ENCODE measurements at places on chromosomes 3 and 15.

DNA sequence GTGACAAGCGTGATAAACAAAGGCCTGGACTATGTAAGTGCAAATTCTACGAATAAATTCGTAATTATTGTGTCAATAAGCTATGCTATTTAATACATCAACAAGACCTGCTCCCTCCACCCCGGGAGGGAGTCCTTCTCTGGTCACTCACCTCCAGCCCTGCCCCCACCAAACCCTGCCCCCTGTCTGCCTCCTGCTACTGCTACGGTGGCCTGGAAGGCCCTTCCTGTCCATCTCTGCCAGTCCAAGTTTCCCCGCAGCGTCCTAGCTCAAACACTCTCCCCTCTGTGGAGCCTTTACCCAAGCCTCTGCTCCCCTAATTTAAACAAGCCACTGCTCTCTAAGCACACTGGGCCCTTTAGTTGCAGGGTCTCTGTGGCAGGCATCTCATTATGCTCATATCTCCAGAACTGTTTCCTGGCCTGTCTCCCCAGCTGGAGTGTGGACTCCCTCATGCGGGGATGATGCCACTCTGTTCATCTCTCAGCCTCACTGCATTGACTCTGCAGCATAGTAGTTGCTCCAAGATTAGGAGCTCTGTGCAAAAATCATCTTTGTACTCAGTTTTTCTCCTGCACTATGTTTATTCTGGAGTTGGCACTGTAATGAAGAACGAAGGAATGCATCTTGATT lies 241.2 kb downstream of the NTRK3 start:
- no peak for DNase-seq

DNA sequence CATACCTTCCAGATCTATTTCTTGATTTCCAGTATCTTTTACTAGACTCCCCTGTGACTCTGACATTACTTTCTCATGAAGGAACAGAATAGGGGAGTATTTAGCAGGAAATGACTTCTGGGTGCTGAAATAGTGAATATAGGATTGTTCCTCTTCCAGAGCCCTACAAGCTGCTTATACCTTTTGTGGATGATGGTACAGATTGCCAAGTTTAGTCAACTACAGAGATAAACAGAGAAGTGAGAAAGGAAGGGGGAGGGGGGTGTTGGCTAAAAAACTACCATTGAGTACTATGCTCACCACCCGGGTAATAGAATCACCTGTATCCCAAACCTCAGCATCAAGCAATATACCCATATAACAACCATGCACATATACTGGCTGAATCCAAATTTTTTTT lies 298.3 kb upstream of the GPR149 start:
- DNase-seq, result no peak

DNA sequence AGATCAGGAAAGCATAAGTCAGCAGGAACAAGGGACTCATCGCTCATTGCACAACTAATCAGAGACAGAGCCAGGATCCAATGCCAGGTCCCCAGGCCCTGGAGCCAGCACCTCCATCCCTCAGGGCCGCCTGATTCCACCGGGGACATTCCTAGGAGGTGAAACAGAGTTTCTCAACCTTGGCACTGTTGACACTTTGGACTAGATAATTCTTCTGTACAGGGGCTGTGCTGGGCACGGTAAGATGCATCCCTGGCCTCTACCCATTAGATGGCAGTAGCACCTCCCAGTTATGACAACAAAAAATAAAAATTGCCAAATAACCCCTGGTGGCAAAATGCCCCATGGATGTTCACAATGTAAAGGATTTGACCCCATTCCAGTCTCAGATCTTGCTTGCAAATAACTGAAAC lies 127.7 kb downstream of the MTHFS start:
- DNase-seq, result no peak

DNA sequence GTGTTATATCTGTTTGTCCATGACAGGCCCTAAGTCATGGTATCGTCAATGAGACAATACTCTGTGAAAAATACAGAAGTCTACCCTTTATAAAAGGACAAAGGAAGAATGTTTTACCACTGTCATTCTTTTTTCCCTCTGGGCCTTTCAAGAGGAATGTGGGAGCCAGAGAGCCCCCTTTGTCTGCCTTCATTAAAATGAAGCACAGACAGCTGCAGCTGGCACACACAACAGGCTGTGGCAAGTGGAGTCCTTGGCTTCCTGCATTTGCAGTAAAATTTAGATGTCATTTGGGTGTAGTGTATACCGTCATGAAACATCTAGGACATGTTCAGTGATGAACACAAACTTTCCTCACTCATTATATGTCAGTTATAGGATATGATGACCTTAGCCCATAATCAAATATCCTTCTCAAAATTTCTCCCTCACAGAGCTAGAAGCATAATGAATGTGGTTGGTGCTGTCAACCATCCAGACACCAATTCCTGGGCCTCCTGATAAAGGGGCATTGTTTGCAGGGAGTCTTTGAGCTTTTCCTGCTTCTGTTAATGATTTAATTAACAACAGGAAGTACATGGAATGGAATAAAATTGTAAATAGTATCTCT lies 76.4 kb downstream of the DHX36 start:
- no peak for DNase-seq

DNA sequence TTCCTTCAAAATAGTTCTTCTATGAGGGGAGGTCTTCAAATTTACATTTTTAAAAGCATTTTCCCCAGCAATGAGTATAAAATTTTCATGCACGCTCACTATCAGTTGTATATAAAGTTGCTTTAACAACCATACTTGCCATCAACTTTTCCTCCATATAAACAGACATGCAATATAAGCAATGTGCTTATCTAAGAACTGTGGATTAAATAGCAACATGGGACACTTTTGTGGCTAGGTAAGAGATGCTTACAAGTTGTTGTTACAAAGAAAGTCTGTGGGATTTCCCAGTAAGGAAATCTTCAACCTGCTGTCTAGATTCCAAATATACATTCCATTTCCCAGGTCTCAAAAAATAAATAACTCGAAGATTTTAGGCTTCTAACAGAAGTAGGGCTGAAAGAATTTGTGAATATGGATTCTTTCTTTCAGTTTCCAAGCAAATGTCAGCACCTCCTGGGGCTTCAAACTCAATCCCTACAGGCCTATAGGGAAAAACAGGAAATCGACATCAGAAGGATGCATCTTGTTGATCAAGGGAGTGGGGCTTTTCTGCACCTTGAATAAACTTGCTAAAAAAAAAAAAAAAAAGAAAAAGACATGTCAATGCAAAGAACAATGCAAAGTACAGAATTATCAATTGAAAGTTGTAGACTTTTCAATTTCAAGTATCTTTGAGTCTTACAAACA lies 16.1 kb downstream of the TNIK start:
- no peak for DNase-seq

DNA sequence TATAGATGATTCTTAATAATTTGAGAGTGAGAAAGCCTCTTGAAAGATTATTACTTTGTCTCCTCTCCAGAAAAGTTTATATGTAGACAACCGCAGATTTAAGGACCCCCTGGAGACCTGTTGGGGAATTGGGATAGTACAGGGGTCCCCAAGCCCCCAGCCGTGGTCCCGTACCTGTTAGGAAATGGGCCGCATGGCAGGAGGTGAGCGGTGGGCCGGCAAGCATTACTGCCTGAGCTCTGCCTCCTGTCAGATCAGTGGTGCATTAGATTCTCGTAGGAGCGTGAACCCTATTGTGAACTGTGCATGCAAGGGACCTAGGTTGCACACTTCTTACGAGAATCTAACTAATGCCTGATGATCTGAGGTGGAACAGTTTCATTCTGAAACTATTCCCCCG lies 78.3 kb downstream of the PFN2 start:
- DNase-seq, result no peak

DNA sequence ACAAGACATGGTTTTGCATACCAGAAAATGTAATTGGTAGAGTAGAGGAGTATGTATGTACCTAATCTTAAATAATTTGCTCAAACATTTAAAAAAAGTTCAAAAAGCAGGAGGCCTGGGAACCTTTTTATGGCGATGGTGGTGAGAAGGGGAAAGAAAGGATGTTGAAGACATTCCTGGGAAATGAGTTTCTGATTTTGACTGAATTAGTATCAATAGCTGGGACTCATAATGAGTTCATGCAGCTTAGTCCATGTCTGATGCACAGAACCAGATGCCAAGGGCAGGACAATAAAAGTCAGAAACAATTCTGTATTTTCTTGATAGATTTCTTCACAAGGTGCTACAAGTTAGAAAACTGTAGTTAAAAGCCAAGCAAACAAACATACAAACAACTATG lies 395.3 kb downstream of the GAP43 start:
- no peak for DNase-seq

DNA sequence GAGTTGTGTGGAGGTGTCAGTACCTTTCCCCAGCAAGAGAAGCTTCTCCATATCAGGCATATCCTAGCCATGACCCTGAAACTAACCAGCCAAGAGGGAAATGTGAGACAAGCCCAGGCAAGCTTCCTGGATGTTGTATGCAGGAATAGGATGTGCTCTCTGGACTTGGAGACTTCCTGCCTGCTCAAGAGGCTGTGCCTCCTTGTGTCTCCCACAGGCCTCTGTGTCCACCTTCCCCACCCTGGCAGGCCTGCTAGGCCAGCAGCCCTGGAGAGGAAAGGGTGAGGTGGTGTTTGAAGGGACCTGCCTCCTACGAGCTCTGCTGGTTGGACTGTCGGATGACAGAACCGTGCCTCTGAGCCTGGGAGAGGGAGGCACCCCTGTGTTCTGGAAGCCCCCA lies 2.1 kb upstream of the DYNLT2B start:
- DNase-seq, result no peak

- DNase-seq, result no peak
Observed at GRCh38 chr15:37103475-37104423, 3.4 kb upstream of the MEIS2 start.

- DNase-seq, result no peak
Observed at GRCh38 chr15:94638183-94638582, 406.8 kb downstream of the MCTP2 start.

GRCh38 chr3:188303286-188303799 lies 149.4 kb downstream of the LPP start:
- no peak for DNase-seq

DNA sequence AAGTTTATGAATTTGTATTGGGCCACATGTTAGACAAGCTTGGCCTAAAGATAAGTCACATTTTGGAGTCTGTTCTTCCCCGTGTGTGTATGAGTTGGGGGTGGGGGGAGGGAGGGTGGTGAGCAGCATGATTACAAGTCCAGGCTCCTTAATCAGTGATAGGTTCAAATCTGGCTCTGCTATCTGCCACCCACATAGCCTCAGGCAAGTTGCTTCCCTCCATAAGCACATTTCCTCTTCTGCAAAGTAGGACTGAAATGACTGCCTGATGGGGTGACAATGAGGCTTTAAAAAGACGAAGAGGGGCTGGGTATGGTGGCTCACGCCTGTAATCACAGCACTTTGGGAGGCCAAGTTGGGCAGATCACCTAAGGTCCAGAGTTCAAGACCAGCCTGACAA lies 1.1 kb upstream of the SPATA12 start:
- DNase-seq, result no peak

GRCh38 chr15:25655207-25655948 lies 207.7 kb downstream of the ATP10A start:
- no peak for DNase-seq

GRCh38 chr3:31241533-31241932 lies 291.2 kb upstream of the STT3B start:
- DNase-seq, result no peak

DNA sequence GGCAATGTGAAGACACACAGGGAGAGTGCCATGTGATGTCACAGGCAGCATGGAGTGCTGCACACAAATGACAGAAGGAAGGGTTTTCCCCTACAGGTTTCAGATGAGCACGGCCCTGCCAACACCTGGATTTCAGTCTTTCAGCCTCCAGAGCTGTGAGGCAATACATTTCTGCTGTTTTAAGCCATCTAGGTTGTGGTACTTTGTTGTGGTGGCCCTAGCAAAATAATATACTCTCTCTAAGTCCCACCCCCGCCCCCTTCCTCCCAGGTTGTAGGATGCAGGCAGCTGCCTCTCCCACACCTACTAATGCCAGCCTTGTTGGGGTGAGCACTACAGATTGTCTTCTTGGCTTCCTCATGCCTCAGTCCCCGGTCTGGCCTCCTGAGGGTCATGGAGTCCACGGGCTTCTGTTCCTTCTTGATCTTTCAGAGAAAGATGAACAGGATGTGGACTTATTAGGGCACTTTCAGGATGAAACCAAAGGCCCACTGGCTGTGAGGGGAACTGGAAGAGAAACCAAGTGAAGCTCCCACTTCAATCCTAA lies 180.0 kb downstream of the CD47 start:
- no peak for DNase-seq

DNA sequence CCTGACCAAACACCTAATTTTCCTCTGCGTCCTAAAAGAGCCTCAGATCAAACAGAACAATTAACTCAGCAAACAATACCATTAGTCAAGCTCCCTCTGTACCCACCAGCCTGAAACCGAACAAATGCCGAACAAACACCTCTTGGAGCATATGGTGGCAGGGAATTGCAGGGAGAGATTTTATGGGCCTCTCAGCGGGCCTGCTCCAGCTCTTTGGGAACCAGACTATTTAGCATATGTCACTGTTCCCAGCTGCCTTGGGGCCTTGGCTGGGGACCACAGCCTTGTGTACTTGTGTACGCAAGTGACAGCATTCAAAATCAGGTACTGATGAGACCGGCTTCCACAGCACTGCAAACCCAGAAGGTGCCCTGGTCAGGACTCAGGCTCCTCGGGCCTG lies 388.8 kb upstream of the PPP2R3A start:
- DNase-seq, result no peak

GRCh38 chr15:95972041-95972553 lies 358.4 kb upstream of the NR2F2 start:
- no peak for DNase-seq

DNA sequence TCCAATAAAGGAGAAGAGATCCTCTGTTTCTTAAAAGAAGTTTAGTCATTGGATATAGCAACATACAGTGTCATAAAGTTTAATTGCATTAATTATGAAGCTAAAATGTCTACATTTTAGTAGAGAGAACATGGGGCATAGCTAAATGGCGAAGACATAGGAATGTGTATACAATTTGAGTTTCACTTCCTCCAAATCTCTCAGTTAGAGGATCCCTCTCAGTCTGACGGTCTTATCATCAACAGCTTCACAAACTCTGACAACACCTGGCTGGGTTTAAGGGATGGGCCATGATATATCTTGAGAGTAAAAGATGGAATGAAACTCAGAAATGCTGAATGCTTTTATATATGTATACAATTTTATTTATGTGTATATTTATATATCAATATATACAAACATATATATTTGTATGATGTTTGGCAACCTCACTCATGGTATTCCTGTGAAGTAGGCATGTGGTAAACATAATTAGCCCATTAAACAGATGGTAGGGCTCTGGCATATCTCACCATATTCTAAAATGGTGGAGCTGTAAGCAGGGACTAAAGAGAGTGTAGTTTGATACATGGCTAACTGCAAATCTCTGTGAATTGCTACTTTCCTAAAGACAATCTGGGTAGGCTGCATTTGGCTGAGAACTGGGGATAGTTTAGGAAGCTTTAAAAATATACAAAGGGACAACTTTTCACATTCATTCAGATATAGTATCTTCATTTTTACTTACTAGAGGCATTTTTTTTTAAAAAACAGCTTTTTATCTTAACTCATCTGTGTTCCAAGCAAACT lies 111.6 kb downstream of the TIGIT start:
- no peak for DNase-seq

- no peak for DNase-seq
Observed at GRCh38 chr3:71247958-71248335, 335.6 kb downstream of the FOXP1 start.

Measured in activated T-helper 1 cell treated with anti-CD3 and anti-CD28 coated beads, Interleukin-2, amount 50 U/mL, for 16 hours (primary cell).